ENCODE measurements at places on chromosomes 6 and 20.
A peak's percentile ranks its signal among the peaks of the same experiment; 100 is the strongest.

DNA sequence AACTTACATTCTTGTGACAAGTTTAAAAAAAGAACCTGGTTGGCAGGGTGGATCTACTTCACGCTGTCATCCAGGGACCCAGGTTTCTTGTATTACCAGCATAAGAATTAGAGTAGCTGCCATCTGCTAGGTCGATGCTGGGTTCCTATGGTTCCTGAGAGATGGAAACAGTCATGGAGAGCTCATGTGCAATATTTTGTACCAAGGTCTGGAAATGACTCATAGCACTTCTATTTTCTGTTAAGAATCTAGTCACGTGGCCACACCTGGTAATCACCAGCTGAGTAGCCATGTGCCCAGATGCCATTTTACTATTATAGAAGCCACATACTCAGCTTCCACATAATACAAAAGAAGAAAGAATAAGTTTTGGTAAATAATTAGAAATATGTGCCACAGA lies 171.3 kb downstream of the CD83 start:
- DNase-seq, result no peak

DNA sequence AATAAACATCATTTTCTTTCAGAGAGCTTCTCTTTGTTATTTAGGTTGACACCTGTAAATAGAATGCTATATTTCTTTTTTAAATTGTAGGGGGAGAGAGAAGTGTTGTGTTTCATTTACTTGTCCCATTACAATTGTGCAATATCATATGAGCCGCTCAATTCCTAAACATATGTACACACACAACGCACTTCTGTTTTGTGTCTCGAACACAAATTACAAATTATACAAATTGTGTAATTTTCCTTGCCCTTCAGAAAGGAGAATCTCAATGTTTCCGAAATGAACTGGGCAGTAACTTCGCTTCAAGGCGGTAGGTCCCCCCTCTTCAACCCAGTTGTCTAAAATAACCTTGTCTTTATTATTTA lies 2.6 kb upstream of the ABT1 start:
- DNase-seq, result no peak

DNA sequence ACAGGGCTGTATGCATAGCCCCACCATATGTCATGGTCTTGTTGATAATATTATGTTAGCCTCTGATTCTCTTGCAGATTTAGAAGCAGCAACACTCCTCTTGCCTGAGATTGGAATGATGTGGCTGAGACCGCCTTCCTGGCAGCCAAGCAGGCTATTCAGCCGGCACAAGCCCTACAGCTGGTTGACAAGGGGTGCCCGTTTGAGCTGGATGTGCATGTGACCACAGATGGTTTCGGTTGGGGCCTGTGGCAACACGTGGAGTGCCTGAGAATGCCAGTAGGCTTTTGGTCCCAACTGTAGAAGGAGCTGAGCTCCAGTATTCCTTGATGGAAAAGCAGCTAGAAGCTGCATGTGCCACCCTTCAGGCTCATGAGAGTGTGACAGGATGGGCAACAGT lies 303.6 kb upstream of the POU3F2 start:
- no peak for DNase-seq

DNA sequence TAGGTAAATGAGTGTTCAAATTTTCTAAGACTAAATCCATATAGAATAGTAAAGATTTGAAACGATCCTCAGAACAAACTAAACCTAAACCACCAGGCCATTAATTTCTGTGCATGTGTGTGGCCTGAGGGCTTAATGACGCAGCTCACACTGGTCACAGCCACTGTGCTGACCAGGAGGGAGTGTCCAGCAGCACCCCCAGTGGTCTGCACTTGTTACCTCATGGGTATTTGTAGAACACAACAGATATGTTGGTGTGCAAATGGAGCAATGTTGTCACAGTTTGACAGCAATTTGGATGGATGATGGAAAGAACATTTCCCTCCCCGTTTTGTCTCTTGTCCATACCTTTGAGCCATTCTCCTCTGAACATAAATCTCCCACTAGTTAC lies 122.4 kb upstream of the EXOC2 start:
- DNase-seq, result no peak

DNA sequence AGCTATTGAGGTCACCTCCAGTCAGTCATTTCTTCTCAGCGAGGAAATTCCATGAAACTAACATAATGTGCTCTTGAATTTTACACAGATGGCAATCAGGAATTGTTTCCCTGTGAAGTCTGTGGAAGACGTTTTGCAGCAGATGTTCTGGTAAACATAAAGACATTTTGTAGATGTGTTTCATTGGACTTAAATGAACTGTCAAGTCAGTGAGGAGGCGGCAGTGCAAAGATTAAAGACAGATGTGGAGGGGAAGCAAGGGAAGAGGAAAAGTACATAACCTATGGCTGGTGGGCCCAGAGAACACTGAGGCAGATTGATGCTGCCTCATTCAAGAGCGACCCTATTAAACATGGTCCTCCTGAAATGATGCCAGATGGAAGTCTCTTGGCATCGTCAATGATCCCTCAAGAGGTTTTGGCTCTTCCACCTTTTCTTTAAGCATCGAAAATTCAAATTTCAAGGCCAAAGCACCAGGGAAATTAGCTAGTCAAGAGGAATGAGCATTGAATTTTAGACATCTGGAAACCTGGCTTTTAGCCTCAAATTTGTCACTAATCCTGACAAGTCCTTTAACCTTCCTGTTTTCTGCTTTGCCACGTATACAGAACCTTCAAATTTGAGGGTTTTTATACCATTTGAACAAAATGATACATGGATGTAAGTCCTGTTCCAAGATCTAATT lies 20.1 kb downstream of the ZC2HC1B start:
- no peak for DNase-seq

GRCh38 chr6:18166312-18167036 lies 11.3 kb downstream of the KDM1B start:
- DNase-seq, result peak; percentile 58

GRCh38 chr6:79543411-79543810 lies 6.2 kb upstream of the LCA5 start:
- DNase-seq, result no peak

GRCh38 chr6:105688573-105688972 lies 285.7 kb upstream of the PREP start:
- DNase-seq, result no peak

DNA sequence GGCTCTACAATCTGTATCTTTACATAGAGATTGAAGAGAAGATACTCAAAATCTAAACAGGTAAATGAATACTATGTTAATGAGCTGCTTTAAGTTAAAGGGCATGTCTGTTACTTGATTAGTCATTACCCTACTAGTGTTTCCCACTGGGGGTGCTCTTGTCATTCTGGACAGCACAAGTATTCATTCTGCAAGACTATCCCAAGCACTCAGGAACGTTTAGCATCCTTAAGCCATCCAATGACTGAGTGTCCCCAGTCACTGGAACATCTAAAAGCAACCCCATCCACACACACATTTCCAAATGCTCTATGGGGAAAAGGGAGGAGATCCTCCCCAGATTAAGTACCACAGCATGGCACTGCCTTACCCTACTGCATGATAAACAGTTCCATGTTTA lies 25.7 kb downstream of the EZR start:
- DNase-seq, result peak; percentile 72

DNA sequence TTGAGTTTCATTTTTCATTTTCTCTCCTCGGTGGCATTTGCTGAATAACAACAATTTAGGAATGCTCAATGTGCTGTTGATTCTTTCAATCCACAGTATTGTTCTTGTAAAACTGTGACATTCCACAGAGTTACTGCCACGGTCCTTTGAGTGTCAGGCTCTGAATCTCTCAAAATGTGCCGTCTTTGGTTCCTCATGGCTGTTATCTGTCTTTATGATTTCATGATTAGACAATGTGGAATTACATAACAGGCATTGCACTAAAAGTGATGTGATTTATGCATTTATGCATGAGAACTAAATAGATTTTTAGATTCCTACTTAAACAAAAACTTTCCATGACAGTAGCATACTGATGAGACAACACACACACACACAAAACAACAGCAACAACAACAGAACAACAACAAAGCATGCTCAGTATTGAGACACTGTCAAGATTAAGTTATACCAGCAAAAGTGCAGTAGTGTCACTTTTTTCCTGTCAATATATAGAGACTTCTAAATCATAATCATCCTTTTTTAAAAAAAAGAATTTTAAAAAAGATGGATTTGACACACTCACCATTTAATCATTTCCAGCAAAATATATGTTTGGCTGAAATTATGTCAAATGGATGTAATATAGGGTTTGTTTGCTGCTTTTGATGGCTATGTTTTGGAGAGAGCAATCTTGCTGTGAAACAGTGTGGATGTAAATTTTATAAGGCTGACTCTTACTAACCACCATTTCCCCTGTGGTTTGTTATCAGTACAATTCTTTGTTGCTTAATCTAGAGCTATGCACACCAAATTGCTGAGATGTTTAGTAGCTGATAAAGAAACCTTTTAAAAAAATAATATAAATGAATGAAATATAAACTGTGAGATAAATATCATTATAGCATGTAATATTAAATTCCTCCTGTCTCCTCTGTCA lies 88.1 kb downstream of the SNAP25 start:
- peak; percentile 93 for DNase-seq

DNA sequence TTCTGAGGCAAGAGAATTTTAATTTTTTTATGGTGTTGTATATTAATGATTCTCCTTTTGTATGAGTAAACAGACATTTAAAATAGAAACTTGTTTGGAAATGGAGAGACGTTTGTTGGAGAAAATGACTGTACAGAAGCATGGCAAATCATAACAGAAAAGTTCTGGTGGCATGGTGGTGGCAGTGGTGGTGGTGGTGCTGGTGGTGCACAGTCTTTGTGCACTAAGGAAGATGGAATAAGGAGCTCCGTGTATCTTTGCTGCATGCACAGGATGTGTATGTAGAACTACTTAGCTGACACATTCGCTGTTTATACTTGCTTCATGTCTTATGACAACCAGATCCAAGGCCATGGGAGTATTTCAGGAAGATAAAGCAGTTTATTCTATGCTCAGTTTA lies 294.9 kb downstream of the UTRN start:
- DNase-seq, result no peak

DNA sequence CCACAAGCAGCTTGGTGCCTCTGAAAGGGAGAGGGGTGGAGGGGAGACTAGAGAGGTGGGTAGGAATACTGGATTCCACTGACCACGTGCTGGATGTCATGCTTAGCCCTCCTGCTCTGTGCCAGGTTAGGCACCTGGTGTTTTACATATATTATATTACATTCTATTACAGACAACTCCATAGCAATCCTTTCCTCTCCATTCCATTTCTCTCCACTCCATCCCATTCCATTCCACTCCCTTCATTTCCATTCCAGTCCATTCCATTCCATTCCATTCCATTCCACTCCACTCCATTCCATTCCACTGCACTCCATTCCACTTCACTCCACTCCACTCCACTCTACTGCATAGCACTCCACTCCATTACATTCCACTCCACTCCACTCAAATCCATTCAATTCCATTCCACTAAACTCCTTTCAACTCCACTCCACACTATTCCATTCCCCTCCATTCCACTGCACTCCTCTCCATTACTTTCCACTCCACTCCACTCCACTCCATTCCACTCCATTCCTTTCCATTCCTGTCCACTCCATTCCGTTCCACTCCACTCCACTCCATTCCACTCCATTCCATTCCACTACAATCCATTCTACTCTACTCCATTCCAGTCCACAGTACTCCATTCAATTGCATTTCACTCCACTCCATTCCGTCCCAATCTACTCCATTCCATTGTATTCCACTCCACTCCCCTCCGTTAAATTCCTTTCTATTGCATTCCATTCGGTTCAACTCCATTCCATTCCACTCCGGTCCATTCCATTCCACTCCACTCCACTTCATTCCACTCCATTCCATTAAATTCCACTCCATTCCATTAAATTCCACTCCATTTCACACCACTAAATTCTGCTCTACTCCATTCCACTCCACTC lies 27.2 kb upstream of the DEFB125 start:
- DNase-seq, result no peak

DNA sequence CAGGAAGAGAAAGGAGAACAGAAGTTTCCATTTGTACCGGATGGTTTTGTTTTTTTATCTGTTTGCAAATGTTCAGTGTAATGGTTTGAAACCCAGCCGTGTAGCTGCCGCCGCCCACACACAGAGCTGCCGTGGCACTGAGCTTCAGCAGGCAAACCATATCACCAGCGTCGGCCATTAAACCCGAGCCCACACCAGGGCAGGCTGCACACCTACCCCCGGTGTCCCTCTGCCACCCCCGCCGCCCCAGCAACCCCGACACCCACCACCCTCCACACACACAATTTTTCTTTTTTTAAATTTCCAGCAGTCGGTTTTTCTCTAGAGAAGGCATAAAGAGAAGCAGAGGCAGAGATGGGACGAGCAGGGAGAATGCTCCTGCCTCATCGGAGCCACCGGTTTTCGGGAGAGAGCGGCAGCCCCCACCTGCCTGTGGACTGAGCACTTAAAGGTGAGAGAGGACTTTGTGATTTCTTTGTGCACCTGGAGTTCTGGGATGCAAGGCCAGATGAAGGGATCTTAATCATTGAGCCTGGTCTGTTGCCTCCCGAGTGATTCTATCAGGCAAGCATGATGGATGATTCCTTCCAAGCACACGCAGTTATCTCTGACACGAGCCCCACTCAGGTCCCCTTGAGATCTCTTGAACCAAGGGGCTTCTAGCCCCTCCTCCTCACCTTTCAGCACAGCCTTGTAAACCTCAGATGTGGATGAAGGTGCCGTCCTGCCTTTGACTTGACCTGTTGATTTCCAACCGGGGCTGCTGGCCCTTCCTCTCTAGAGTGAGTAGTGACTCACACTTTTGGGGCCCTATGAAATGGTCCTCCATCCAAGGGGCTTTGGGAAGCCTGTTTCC lies 17.5 kb upstream of the ZNF831 start:
- no peak for DNase-seq

DNA sequence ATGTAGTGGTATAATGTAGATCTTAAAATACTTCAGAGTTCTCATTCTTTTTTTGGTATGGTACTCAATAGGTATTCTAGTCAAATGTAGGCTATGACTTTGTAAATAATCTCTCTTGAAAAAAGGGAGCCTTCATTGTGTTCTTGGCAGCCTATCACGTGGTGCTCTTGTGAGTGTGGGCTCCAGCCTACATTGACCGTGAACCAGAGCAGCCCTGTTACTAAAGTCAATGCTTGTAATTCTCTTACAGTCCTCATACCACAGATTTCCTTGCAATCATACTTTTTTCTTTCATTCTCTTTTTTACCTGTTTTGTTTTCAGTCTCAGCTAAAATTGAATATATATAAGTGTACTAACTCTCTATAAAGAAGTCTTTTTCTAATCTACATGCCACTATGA lies 31.1 kb downstream of the ARID1B start:
- peak; percentile 31 for DNase-seq

DNA sequence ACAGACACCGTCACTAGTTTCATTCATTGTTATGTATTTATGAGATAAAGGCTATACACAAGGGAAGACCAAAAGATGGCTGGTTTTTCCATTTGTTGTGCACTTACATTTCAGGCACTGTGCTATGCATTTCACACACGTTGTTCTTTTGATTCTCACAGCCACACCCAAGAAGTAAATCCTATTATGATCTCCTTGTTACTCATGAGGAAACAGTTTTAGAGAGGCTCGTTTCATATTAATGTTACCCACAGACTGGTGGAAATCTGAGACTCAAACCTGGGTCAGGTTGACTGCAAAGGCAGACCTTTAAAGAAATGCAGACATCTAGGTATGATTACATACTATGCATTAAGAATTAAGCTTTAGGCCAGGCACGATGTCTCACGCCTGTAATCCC lies 34.9 kb downstream of the SHLD1 start:
- no peak for DNase-seq

- DNase-seq, result peak; percentile 54
Measured at GRCh38 chr6:1611572-1612298, 2.0 kb downstream of the FOXC1 start.
